Ovary (tissue), 10 donors: ENCODE measurements at places on chromosomes 3 and 15. TPM values are rescaled to one million over a fixed set of nuclear protein-coding genes. Genes with fewer than 3 reads are reported as not detected.

CIB2 gene
- 4.6 TPM for total RNA-seq

FOXL2 gene
- total RNA-seq: 128 TPM

CRABP1 gene
- not detected for total RNA-seq

CCR5 gene
- 0.48 TPM for total RNA-seq

DNA sequence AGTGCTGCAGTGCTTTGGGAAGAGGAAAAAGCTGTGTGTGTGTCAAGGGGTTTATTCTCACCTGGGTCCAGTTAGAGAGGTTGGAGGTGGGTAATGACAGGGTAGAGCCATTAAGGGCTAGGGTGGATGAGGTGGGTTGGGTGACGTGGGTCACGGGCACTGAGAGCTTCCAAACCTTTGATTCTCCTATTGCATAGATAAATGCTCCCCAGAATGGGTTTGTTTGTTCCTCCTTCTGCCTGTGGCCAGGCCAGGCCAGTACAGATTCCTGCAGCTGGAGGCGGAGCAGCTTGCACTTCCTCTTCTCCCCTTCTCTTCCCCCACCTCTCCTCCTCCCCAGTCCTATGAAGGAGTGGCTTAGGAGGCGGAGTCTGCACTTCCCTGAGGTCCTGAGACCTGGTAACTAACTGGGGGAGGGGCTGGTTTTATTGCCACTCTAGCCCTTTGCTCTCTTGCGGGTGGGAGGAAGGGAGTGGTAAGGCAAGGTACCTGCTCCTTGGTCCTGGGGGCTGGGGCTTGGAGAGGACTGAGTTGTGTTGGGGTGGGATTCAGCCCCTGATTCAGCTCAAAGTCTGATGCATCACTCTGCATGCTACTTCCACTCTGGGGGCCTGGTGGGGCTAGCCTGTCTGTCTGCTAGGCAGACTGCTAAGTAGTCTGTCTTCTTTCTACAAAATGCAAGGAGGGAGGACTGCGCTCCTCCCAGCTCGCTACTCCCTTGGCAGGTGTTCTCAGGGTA, 3.5 kb downstream of the SPINT1 start:
- DNase-seq: no peak
- no peaks in the 10 kb centered on the region for H3K36me3 ChIP-seq
- no peak overlapping the region for H3K4me3 ChIP-seq
- H3K27me3 ChIP-seq: peaks cover 2% of the 10 kb centered on the region
- H3K27ac ChIP-seq: no peak overlapping the region
- no peaks in the 10 kb centered on the region for H3K4me1 ChIP-seq

GRCh38 chr3:152508705-152509104, 240.0 kb downstream of the MBNL1 start:
- no peaks in the 10 kb centered on the region for H3K36me3 ChIP-seq
- no peak overlapping the region for H3K27ac ChIP-seq
- no peak for DNase-seq
- no peaks in the 10 kb centered on the region for H3K4me1 ChIP-seq

GRCh38 chr3:124599779-124600693, 130.2 kb upstream of the UMPS start:
- no peak for DNase-seq
- no peak overlapping the region for H3K27ac ChIP-seq
- H3K36me3 ChIP-seq: no peaks in the 10 kb centered on the region
- H3K4me3 ChIP-seq: no peak overlapping the region

DNA sequence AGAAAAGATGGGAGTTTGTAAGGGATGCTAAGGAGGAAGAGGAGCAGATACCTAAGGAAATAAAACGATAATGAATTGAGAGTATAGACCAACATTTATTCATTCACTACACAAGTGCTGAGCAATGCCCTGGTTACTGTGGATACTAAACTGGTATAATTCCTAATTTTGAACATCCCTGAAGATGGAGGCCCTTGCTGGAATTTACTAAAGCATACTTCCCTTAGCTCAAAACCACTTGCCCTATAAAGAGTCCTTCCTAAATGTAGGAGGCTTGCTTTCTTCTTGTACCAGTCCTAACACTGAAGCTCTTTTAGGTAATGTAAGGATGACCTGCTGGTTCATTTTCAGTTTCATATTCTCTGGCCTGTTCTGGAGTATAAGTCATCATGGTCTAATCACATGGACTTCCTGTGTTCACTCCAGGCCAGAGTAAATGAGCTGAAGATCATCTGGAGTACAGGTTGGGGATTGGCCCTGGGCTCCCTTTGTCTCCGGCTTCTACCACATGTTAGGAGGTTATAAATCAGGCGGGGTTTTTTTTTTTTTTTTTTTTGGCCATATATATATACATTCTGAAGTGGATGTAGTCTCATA, 40.1 kb upstream of the MTMR10 start:
- peaks cover 2% of the 10 kb centered on the region for H3K4me1 ChIP-seq
- H3K36me3 ChIP-seq: no peaks in the 10 kb centered on the region
- H3K27ac ChIP-seq: no peak overlapping the region
- H3K27me3 ChIP-seq: no peaks in the 10 kb centered on the region

DNA sequence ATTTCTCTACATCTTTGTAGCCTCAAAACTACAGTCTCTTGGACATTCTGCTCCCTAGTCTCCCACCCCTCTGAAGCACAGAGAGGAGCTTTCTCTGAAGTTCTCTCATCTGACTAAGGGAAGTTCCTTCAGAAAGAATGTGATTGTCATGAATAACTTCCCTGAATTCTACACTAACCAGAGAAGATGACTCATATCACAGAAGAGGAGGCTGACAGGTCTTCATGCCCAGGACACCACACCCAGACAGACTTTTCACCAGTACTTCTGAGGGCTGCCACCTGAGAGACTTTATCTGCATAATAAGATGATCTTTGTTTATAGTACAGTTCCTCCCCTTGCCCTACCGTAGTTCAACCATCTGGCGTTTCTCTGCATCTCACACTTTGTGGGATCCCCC, 52.8 kb downstream of the CDIN1 start:
- H3K27me3 ChIP-seq: no peaks in the 10 kb centered on the region
- H3K27ac ChIP-seq: no peak overlapping the region
- no peak for DNase-seq
- no peaks in the 10 kb centered on the region for H3K36me3 ChIP-seq

- H3K36me3 ChIP-seq: no peaks in the 10 kb centered on the region
- H3K4me3 ChIP-seq: no peak overlapping the region
- no peak for DNase-seq
- H3K27ac ChIP-seq: no peak overlapping the region
Measured at GRCh38 chr15:60605879-60606307, 127.0 kb upstream of the ICE2 start.

- no peaks in the 10 kb centered on the region for H3K4me1 ChIP-seq
- H3K4me3 ChIP-seq: no peak overlapping the region
- H3K36me3 ChIP-seq: no peaks in the 10 kb centered on the region
- H3K27me3 ChIP-seq: no peaks in the 10 kb centered on the region
Measured at GRCh38 chr3:179929091-179929529, 107.6 kb downstream of the PEX5L start.

GRCh38 chr3:49255112-49255511, 21.9 kb downstream of the C3orf62 start:
- H3K27ac ChIP-seq: no peak overlapping the region
- H3K36me3 ChIP-seq: no peaks in the 10 kb centered on the region
- no peaks in the 10 kb centered on the region for H3K27me3 ChIP-seq
- no peak for DNase-seq
- no peaks in the 10 kb centered on the region for H3K4me1 ChIP-seq
- no peak overlapping the region for H3K4me3 ChIP-seq

DNA sequence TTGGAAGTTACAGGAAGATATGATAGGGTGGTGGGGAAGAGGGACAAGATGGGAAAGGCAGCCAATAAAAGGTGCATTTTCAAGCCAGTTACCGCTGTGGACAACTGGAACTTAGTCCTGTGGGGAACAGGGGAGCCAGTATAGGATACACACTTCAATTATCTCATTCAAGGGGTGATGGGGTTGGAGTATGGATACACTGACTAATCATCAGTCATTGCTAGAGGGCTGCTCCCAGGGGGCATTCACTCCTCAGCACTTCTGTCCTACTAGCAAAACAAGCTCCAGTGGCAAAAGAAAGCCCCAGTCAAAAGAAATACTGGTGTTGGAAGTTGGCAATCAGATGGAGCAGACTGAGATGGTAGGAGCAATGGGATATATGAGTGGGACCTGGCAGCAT, 183.4 kb upstream of the GADL1 start:
- no peak for DNase-seq
- H3K27ac ChIP-seq: no peak overlapping the region
- H3K27me3 ChIP-seq: no peaks in the 10 kb centered on the region
- no peaks in the 10 kb centered on the region for H3K36me3 ChIP-seq
- peaks cover 2% of the 10 kb centered on the region for H3K4me1 ChIP-seq
- no peak overlapping the region for H3K4me3 ChIP-seq

DNA sequence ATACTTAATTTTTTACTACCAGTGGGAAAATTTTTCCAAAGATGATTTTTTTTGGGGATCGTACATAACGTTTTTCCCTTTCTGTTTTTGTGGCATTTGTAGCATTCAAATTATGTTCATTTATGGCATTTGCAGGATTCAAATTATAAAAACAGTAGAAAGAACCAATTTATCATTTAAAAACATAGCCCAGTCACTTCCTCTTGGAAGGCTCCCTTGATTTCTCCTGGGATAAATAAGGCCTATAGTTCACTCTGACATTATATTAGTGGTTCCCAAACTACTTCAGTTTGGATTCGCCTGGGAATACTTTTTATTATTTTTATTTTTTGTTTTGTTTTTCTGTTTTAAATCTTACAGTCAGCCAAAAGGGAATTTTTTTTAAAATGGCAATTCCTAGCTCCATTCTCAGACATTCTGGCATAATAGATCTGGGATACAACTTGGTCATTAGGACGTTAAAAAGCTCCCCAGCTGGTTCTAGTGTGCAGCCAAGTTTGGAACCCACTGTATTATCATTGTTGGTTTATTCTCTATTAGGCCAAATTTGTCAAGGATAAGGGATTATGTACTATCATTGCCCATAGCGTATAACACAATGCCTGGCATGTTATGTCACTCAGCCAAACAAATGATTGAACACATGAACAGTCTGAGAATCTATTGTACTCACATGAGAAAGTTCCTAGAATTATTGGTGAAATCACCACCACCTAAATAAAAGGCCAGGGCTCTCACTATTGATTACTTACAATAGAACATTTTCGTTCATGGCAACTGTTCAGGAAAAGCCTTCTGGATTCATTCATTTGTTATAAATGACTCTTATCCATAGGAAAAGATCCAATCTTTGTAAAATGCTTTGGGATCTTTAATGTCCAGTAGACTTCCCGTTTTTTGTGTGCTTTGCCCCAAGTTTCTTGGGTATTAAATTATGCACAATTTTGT, 28.9 kb downstream of the RARB start:
- H3K27me3 ChIP-seq: no peaks in the 10 kb centered on the region
- DNase-seq: no peak
- H3K27ac ChIP-seq: no peak overlapping the region
